ENCODE measurements at places on chromosomes 11 and 22.

DNA sequence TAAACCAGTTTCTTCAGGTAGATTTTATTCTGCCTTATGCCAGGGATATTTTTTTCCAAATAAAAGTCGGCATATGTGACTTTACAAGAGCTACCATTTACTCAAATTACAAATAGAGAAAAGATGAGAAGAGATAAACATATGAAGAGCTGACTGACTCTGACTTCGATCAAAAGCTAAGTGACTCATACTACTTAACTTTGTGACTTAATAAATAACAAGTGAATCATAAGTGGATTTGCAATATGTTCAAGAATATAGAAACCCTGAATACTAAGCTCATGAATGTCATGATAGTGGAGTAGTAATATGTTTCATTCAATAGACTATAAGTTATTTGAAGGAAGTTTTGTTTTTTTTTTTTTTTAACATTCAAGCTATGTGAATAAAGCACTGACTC is 130.5 kb upstream of the ANO3 start:
- no peak for DNase-seq

GRCh38 chr22:22748297-22748743 is 103.9 kb downstream of the GGTLC2 start:
- peak; percentile 46 for DNase-seq

DNA sequence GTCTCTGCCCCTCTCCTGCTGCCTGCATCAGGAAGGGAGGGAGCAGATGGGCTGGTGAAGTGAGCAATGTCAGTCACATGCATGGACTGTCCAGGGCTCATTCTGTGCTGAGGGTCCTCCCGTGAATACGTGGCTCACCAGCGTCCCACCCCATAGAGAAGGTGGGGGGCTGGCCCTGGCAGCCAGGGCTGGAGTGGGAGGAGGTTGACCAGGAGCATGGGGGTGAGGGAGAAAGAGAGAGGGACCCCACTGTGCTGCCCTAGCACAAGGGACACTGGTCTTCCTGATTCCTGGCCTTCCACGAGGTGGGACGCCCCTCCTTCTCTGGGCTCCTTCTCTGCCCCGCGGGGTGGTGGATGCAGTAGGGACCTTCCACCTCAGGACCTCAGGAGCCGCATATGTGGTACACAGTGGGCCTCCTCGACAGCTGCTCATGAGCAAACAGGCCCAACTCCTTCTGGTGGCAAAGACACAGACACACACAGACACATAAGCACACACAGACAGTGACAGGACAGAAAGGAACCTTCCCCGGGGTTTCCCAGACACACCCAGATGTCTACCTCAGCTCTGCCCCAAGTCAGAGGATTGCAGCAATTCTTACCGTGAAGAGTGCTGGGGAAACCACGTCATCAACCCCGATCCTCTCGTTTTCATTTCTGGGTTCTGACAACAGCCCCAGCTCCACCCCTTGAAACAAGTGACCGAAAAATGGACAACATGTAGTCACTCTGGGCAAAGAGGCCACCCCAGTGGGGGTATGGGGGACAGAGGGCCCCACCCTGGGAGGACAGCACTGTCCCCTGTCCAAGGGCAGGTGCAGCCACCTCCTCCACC is 3.6 kb upstream of the APOBEC3A start:
- peak; percentile 81 for DNase-seq

DNA sequence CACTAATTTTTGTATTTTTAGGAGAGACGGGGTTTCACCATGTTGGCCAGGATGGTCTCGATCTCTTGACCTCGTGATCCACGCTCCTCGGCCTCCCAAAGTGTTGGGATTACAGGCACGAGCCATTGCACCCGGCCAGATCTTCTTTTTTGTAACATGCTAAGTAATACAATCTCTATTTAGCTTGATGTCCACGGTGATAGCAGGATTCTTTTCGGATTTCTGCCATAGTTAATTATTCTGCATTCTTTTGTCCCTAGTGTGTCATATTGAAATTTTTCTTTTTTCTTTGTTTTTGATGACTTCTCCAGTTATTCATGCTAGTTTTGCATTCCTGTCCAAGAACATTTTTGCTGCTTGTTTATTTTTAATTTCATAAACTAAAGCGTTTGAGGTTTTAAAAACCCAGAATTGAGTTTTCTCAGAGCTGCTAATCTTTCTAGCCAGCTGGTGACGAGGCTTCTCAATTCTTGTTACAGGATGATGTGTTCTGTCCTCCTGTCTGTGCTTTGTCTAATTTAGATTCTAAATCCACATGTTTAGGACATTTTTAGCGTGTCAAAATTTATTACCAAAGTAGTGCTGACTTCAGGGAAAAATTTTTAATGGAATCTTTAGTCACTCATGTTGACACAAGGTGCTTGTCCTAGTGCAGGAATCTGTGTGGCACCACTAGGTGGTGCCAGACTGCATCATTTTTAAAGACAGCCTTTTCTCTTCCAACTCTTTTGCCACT is 21.8 kb downstream of the NF2 start:
- DNase-seq, result peak; percentile 40

GRCh38 chr11:28713850-28714249 is 605.7 kb downstream of the METTL15 start:
- DNase-seq, result no peak

GRCh38 chr22:44426981-44427380 is 71.1 kb downstream of the RTL6 start:
- no peak for DNase-seq

DNA sequence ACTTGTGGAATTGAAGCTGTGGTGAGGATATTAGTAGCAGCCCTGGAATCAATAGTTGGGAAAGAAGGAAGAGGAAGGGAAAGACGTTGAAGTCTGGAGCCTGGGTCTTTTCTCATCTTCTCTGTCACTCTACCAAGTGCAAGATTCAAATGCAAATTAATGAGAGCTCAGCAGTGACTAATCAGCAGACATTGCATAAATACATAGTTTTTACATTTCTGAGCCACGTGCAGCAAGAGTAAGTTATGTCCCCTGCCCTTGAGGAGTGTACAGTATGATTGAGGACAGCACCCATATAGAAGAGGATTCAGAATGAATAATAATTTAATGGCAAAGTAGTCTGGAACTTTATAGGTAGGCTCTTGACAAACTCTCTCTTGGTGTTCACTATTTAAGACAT is 23.8 kb downstream of the CTR9 start:
- no peak for DNase-seq

- no peak for DNase-seq
Observed at GRCh38 chr11:69529001-69529400, 47.5 kb downstream of the LINC01488 start.

DNA sequence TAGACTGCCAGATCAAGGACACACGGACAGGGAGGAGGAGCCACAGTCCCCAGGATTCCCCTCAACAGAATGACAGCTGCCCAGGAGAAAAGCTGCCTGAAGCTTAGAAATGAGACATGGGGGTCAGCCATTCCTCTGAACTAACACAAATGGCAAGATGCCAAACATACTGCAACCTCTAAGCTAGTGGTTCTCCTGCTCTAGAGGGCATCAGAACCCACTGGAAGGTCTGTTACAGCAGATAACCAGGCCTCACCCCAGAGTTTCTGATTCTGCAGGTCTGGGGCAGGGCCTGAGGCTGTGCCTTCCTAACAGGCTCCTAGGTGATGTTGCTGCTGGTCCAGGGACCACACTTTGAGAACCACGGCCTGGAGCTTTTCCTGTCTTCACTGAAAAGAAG is 28.6 kb upstream of the BID start:
- DNase-seq, result no peak

DNA sequence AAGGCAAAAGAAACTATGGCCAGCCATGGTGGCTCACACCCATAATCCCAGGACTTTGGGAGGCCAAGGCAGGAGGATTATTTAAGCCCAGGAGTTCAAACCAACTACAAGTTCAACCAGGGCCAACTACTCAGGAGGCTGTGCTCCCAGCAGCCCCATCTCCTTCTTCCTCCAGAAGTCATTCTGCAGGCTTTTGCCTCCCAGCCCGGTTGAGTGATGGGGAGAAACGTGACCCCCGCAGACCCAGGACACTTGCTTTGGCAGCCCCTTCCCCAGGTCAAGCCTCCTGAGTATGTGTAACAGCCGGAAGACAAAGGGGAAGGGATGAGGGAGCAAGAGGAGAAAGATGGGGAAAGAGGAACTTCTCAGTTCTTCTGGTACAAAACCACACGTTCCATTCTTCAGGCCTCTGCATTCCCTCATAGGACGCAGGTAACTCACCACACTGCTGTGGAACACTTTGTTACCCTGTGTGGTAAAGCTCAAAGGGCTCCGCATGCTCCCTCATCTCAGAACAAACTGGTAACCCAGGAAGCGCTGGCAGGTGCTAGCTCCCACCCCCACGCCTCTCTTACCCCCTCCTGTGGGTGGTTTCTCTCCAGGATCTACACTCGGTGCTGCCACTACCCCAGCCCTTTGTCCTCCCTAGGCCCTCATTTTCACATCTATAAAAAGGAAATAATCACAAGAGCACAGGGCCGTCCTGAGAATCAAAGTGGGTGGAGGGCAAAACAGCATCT is 4.0 kb downstream of the SULT4A1 start:
- DNase-seq, result no peak

DNA sequence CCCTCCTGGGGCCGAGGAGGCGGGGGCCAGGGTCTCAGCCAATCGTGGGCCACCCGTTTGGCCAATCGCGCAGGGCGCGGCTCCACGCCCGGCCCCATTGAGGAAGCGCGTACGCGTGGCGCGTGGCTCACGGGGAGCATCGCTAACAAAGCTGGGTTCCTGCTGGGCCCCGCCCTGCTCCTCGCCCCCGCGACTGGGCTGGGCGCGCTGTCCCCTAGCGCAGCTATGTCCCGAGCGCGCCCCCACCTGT is 614 bp upstream of the ASCL2 start:
- DNase-seq, result peak; percentile 69

DNA sequence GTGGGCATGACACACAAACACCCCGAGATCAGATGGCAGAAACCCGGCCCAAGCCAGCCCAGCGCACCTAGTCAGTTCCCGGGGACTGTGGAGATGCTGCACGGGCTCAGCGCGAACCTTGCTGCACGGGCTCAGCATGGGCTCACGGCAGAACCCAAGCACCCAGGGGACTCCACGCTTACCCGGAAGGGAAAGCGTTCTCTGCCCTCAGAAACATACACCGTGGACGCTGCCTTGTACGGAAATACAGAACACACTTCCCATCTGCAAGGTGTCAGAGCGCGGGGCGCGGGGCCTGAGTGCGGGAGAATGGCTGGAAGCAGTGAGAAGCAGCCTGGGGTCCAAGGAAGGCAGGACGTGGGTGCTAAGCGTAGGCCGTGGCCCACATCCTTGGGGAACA is 319.9 kb downstream of the NTM start:
- DNase-seq, result no peak

DNA sequence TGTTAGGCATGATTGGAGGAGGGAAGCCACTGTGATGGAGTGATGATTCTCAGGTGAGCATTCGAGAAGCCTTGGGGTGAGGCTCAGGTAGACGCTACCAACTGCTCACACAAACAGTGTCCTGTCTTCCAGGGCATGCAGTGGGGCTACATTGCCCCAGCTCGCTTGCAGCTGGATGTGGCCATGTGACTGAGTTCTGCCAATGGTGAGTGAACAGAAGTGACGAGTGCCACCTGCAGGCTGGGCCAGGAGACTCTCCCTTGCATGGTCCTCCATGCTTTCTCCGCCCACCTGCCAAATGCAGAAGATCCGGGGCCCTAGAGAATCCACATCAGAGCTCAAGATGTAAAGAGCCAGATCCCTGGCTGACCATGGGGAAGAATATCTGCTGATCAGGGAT is 195.9 kb downstream of the BCR start:
- DNase-seq, result peak; percentile 69

- no peak for DNase-seq
Observed at GRCh38 chr22:32623943-32624342, 149.3 kb downstream of the FBXO7 start.

- DNase-seq, result no peak
Observed at GRCh38 chr11:82898241-82898640, 2.0 kb downstream of the PRCP start.

All from activated T-cell treated with anti-CD3 and anti-CD28 coated beads, Interleukin-2, amount 50 U/mL, for 48 hours (primary cell).